ENCODE measurements at places on chromosomes 1 and 21.
A peak's percentile ranks its signal among the peaks of the same experiment; 100 is the strongest.

DNA sequence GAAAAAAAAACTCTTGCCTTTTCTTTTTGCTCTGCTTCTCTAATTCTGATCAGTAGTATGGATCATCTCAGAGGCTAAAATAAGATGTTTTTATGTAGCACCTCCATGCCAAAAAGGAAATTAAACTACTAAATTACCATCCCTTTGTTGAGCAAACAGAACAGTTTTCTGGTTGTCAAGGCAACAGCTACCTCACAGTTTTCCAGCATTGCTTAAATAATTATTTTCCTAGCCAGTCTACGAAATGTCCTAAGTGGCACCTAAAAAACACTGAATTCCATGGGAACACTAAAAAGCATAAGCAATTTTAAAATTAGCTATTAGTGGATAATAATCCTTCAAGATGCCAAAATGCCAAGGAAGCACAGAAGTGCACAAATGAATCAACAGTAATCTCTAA lies 61.7 kb downstream of the ARID4B start:
- DNase-seq: no peak

DNA sequence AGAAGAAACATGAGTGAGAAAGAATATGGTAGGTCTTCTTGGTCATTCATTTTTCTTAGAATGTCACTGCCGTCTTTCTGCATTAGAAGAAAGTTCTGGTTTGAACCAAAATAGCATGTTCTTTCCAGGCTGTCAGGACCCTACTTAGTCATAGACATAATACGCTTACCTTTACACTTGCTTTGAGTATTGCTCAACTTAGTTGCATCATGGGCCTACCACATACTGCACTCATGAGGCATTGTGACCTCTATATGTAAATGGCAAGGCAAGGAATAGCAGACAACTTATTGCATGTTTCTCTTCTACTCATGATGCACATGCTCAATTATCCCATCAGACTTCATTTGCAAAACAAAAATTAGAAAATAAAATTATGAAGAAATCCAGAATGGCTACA lies 415.0 kb downstream of the HLX start:
- DNase-seq: no peak

DNA sequence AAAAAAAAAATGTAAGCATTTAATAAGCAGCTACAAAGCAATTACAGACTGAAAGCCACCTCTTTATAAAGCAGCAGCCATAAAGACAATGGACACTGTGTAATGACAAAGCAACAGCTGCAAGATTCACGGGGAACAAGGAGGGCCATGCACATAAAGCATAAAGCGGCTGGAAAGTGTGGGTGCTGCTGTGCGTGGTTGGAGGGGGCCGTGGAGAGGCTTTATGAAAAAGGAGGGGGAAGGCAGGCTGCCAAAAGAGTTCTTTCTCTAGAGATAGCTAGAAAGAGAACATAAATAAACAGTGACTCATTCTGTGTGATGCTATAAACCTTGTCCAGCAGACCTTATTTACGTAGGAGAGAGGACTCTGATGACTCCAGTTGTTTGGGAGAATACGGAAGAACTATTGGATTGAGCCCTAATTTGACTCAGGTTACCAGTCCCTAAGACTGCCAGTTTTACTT lies 49.3 kb downstream of the ADAMTS1 start:
- DNase-seq: peak; percentile 59

- no peak for DNase-seq
Observed at GRCh38 chr1:182629499-182630096, 25.4 kb upstream of the RGS16 start.

DNA sequence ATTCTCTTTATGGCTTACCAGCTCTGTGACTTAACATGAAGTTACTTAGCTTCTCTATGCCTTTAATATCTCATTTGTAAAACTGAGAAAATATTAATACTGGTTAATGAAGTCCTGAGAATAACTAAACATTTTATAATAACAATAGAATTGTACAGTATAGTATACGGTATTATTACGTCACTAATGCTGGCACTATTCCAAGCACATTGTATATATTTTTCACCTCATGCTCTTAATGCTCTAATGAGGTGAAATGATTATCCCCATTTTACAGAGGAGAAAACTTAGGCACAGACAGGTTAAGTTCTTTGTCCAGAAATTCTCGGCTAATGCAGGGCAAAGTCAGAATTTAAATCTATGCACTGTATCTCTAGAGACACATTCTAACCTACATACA lies 856 bp downstream of the OR6K3 start:
- DNase-seq: no peak

DNA sequence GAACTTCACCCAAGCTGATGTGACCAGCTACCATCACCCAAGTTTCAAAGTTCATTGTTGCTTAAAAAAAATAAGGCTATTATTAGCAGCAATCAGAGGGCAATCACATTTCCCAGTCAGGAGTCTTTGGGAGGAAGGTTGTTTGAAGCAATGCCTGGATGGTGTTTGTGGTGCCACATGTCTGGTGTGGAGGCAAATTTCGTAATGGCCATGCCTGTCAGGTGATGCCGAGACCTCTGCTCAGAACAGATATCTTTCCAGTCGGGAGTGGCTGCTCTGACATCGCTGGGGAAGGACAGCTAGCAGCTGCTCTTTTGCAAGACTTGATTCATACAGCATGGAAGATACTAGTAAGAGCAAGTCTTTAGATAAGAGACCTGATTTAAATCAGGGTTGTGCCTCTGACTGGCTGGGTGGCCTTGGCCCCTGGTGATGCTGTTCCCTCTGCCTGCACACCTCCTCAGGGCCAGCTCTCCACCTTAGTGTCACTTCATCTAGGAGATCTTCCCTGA lies 187.8 kb upstream of the JUN start:
- no peak for DNase-seq

All from right forelimb (tissue), 1 donor.